RPMI7951 (cell line): ENCODE measurements at places on chromosomes 7 and 10. TPM values are rescaled to one million over a fixed set of nuclear protein-coding genes. Genes with fewer than 3 reads are reported as not detected.
A peak's percentile ranks its signal among the peaks of the same experiment; 100 is the strongest.

Gene CADPS2
- 1.4 and 1.5 TPM in 2 replicates for total RNA-seq

Gene FAM237B
- not detected in 2 replicates for total RNA-seq

Gene PRLHR
- not detected in 2 replicates for total RNA-seq

Gene PAPOLB
- not detected in 2 replicates for total RNA-seq

Gene GJC3
- 0.12 TPM in 1 of 2 replicates, not detected in the other for total RNA-seq

Gene ADAMTS14
- 10.1 and 11.0 TPM in 2 replicates for total RNA-seq

DNA sequence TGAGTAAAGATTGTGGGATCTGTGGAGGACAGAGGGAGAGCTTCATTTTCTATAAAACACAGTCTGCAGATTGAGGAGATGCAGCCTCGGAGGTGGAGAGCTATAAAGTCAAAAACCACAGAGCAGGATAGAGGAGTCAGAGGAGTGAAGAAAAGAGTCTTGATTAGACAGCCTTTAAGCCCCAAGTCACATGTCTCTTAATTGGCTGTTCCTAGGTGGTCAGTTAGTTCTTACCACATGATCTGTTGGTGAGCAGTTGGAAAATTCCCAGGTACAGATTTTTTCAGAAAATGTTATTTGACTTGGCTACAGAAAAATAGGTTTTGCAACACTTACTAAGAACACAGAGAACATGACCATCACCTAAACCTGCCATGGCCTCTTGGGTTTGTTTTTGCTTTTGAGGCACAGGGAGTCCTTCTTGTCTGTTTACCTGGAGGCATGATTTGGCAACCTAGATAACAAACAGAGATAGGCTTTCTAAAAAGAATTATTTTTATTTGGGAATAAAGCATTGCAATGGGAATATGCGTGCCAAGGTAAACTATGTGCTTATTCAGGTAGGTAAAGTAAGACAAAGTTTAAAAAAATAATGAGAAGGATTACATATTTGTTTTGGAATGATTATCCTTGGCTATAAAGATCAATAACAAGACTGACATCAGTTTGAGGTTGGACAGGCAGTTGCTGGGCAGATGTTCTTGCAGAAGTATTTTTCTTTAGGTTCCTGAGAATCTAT, 604 bp upstream of the CYP3A43 start:
- DNase-seq = no peak

DNA sequence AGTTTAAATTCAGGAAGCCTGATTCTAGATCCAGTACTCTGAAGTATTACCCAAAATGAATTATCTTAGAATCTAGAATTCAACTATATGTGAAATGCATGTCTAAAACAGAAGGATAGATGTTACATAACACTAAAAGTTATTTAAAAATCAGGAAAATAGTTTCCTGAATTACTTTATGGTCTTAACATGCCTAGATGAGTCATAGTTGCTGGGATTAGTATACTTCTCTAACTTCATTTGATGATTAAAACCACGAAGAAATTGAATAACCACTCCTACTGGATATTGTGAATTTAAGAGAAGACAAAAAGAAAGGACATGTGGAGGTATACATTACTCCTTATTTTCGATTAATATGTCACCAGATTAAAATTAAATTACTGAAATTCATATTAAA, 65.5 kb downstream of the ATAD1 start:
- peak; percentile 65 for DNase-seq

DNA sequence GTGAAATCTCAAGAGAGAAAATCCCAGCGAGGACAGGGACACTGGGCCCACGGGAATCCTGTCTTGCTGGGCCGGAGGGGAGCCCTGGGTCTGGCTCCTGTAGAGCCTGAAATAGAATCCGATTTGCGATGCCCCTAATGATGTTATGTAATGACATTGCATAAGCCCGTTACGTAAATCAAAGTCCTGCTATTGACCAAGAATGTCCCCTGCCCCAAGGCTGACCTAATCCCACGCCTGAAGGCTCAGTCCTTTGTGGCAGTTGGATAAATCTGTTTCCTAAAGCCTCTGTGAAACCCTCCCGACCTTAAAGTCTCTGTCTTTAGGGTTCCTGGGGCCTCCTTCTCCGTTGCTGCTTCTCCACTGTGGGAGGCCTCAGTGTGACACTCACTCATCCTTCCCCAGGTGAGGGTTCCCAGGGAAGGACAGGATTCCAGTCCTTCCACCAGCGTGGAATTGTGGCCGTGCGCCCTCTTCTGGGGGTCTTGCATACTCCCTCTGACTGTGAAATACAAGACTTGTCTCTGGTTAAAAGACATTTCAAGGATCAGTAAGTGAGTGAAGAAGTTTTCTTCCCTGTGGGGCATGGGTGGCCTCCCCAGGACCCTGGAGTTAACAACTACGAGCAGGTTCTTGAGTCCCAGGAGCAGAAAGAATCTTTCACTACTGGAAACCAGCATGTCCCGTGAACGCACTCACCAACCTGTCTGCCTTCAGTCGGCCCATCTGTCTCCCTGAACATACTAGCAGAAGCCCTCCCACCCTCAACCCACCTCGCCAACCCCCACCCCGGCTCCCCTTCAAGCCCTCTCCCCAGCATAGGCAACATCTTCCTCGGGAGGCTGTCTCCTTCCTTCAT, 19.8 kb downstream of the ZNF467 start:
- DNase-seq = peak; percentile 36

DNA sequence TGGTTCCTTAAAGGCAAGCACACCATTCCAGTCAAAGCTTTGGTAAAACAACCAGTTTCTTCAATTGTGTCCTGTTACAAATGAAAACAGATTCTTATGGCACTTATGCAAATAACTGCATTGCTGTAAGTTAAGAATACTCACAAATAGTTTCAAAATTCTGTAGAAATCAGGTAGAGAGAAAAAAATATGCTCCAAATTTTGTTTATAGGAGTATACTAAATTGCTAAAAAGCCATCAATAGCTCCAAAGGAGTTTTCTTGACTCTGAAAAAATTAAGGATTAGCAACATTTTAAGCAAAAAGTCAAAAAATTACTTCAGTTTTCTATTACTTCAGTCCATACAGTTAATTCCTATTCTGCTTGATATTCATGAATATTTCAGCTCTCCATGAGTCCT, 51.3 kb upstream of the KAT6B start:
- no peak for DNase-seq

DNA sequence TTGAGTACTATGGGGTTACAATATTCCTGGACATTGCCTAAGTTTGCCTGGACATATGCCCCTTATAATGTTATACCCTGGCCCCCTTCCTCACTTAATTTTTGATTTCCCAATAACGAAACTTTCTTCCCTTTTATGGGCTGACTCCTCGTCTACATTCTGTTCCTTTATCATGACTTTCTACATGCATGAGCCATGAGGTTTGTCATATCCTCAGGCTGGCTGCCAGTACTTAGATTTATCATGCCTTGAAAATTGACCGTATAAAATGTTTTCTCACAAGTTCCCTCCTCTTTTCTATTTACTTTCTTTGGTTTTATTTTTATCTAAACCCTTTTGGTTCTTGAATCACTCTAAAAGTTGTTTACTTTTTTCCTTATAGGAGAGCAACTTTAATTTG, 4.7 kb downstream of the DNAH11 start:
- DNase-seq = no peak

DNA sequence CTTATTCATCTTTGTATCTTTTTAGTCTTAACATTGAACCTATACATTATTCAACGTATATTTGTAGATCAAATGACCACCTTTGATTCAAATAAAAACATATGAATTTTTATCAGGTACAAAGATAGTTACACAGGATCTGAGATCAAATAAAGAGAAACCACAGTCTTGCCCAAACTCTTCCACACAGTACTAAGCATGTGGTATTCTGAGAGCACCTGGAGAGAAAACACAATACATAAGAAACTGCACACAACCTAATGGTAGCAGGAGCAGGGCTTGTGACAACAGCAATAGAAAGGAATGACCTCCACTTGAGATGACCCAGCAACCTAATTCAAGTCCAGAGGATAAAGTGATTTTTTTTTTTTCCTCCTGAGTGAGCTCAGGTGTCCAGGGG, 6.5 kb upstream of the WASL start:
- no peak for DNase-seq

- no peak for DNase-seq
Measured at GRCh38 chr7:377080-378040, 87.4 kb downstream of the FOXL3 start.

DNA sequence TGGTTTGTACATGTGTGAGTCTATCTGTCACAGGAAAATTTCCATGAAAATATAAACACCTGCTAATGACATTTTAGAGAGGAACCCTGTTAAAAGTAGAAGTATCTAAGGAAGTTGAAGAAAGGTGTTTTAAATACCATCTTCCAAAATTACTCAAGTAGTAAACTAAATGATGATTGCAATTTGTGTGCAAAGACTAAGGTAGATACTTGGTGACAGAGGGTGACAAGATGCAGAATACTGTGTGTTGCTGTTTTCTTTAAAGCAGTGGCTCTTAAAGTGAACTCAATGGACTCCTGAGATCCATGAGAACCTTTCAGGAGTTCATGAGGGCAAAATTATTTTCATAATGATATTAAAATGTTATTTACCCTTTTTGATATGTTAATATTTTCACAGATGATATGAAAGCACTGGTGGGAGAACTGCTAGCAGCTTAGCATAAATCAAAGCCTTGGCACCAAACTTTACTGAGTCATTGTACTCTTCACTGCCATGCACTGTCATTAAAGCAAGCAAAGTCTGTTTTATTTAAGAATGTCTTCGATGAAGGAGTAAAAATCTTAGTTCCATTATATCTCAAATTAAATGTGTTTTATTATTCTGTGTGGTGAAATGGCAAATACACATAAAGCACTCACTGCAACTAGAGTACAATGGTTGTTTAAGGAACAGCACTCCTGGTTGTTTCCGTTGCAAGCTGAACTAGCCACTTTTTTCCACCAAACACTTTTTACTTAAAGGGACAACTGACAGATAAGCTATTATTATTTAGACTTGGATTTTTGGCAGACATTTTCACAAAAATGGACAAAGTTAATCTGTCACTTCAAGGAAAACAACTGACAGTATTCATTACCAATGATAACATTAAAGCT, 133.7 kb downstream of the LRRN3 start:
- no peak for DNase-seq

DNA sequence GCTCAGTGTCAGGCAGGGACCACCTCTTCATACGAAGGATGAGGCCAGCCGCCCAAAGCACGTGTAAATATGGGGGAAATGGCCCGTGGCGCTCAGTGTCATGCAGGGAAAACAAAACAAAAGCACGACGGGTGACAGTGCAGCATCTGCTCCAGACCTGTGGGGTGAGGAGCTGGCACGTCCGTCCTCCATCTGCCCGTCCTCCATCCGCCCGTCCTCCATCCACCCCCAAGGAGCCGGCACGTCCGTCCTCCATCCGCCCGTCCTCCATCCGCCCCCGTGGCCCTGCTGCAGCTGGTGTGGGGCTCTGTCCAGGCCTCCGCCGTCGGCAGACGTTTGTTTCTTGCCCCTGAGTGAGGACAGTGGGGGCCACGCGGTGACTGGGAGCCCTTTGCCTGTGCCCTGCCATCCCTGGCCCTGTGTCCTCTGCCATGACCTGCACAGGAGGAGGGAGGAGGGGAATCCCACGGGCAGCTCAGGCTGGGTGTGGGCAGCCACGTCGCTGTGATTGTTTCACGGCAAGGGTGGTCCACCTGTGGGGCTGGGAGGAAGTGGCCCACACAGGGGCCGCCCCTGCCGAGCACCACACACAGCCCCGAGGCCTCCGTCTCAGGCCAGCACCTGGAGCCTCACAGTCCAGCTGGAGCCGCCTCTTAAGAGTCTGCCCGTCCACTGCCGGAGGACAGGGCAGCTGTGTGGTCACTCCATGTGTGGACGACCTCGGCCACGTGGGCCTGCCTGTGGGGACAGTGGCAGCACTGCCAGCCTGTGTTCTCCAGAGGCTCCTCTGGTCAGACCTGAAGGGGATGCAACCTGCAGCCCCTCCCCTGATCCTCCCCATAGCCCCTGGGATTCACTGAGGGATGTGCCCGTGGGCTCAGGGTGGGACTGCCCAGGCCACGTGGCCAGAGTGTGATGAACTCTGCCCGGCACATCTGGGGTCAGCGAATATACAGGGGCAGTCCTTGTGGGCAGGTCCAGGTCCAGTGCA, 38.2 kb upstream of the DPYSL4 start:
- DNase-seq = no peak

DNA sequence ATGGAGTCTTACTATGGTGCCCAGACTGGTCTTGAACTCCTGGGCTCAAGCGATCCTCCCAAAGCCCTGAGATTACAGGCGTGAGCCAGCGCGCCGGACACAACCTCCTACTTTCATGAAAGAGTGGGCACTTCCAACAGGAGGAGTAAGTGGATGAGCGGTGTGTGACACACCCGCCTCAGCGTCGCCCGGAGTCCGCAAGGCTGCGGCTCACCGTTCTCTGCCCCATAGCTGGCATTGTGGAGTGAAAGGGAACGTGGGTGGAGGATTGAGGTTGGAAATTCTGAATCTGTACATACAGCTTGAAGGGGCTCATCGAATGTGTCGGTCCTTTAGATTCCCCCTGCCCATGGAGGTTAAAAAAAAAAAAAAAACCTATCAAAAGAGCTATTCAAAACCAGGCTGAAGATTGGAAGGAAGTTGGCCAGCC, 524 bp upstream of the PRXL2A start:
- peak; percentile 61 for DNase-seq

- DNase-seq = no peak
Measured at GRCh38 chr7:148031811-148032210, 558.8 kb upstream of the C7orf33 start.

GRCh38 chr7:64266341-64266919, 38.2 kb downstream of the ZNF679 start:
- DNase-seq = no peak

- no peak for DNase-seq
Measured at GRCh38 chr7:46613551-46613950, 692.5 kb upstream of the IGFBP3 start.
